Effector memory CD4-positive, alpha-beta T cell (primary cell): ENCODE measurements at places on chromosomes 2 and 18.
A peak's percentile ranks its signal among the peaks of the same experiment; 100 is the strongest.

DNA sequence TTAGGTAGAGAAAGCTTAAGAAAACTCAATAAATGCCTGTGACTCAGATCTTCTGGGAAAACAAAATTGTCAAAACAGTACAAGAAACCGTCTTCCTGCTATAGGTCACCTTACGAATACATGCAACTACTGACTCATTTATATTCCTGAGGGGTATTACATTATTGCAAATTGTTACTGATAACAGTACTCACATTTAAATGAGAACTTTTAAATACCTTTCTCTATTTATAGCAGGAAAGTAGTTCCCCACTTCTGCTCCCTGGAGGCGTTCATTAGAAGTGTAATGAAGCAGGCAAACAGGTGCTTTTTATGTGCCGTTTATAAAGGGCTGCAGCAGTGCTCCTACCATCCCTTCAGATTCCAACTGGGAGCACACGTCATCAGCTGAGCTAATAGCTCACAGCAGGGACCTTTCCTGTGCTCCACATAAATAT lies 65.1 kb upstream of the RPRM start:
- H3K36me3 ChIP-seq: no peaks in the 10 kb centered on the region
- DNase-seq: no peak
- no peaks in the 10 kb centered on the region for H3K27me3 ChIP-seq
- no peaks in the 10 kb centered on the region for H3K4me1 ChIP-seq
- no peak overlapping the region for H3K4me3 ChIP-seq

- no peak for DNase-seq
- no peaks in the 10 kb centered on the region for H3K36me3 ChIP-seq
- no peaks in the 10 kb centered on the region for H3K27me3 ChIP-seq
Observed at GRCh38 chr2:39223909-39224308, 19.9 kb downstream of the CDKL4 start.

- no peak overlapping the region for H3K27ac ChIP-seq
- H3K4me1 ChIP-seq: peaks cover 18% of the 10 kb centered on the region
- no peak overlapping the region for H3K4me3 ChIP-seq
- no peaks in the 10 kb centered on the region for H3K36me3 ChIP-seq
- DNase-seq: peak; percentile 14
Observed at GRCh38 chr2:29923110-29923721, 1.8 kb upstream of the ALK start.

GRCh38 chr18:9659499-9660375 lies 45.4 kb upstream of the PPP4R1 start:
- H3K27ac ChIP-seq: no peak overlapping the region
- no peak overlapping the region for H3K4me3 ChIP-seq
- H3K4me1 ChIP-seq: no peaks in the 10 kb centered on the region
- H3K36me3 ChIP-seq: no peaks in the 10 kb centered on the region

GRCh38 chr2:173442542-173442941 lies 87.9 kb downstream of the CDCA7 start:
- H3K27me3 ChIP-seq: no peaks in the 10 kb centered on the region
- H3K27ac ChIP-seq: no peak overlapping the region
- no peaks in the 10 kb centered on the region for H3K36me3 ChIP-seq
- no peaks in the 10 kb centered on the region for H3K4me1 ChIP-seq

DNA sequence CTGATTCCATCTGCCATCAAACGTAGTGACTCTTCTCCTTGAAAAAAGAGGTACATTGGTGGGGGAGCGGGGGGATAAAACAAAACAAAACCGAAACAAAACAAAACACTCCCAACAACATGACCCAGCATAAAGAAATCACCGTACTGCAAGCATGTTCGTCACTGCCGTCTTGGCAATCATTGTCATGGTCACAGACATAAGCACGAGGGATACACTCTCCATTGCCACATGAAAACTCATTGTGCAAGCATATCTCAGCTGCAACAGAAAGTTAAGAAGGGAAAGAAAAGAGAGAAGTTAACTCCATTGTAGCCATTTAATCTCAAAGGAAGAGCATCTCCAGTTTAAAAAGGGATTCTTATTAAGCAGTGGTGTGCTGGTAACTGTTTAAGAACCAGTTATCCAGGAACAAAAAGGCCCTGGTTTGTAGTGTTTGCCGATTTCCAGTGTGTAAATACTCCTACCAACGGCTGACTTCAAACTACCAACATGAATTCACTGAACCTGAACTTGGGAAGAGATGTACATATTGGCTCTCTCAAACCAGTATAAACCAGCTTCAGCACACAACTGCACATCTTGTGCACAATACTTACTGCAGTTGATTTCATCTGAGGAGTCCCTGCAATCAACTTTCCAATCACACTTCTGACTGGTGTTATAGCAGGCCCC lies 68.2 kb downstream of the LRP2 start:
- H3K4me3 ChIP-seq: no peak overlapping the region
- no peak overlapping the region for H3K27ac ChIP-seq
- no peaks in the 10 kb centered on the region for H3K4me1 ChIP-seq

GRCh38 chr18:76984193-76985155 lies 148.1 kb downstream of the MBP start:
- no peak for DNase-seq
- H3K4me1 ChIP-seq: peaks cover 4% of the 10 kb centered on the region
- H3K36me3 ChIP-seq: no peaks in the 10 kb centered on the region
- H3K4me3 ChIP-seq: no peak overlapping the region

DNA sequence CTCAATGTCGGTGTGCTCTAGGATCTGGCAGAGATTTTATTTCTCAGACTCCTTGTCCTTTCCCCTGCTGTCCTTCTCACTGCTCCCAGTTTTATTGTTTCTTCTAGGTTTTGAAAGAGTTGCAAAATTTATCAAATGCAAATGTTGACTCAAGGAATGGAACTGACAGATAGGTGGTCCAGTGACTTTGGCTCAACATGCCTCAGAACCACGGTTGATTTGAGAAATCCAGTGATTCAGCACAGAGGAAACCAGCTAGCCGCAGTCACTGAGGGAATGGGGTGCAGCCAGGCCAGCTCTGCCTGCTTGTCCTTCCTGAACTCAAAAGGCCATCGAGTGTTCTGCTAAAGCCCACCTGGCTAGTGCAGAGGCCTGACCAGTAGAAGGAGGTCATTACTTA lies 125.7 kb upstream of the LYPD6 start:
- no peaks in the 10 kb centered on the region for H3K27me3 ChIP-seq
- no peak for DNase-seq
- H3K4me1 ChIP-seq: no peaks in the 10 kb centered on the region
- no peak overlapping the region for H3K4me3 ChIP-seq
- H3K36me3 ChIP-seq: no peaks in the 10 kb centered on the region

GRCh38 chr18:44130376-44130942 lies 550.2 kb upstream of the SETBP1 start:
- no peaks in the 10 kb centered on the region for H3K27me3 ChIP-seq
- no peak overlapping the region for H3K27ac ChIP-seq
- no peaks in the 10 kb centered on the region for H3K4me1 ChIP-seq
- H3K4me3 ChIP-seq: no peak overlapping the region
- no peak for DNase-seq

DNA sequence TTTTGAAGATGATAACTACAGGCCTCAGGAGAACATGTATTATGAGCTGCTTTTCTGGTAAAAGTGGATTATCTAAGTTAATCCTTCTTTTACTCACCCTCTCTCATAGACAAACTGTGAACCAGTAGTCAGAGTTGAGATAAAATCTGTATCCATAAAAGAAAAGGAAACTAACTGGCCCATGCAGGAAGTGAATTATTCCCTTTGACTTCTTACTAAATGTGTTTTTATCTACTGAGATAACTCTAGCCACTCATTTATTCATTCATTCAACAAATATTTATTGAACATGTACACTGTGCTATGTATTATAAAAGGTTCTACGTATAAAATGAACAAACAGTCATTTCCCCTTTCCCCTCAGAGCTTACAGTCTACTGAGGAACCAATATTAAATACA lies 10.0 kb downstream of the WDR35 start:
- no peak overlapping the region for H3K4me3 ChIP-seq
- H3K27me3 ChIP-seq: no peaks in the 10 kb centered on the region
- no peaks in the 10 kb centered on the region for H3K36me3 ChIP-seq
- DNase-seq: no peak
- no peaks in the 10 kb centered on the region for H3K4me1 ChIP-seq

DNA sequence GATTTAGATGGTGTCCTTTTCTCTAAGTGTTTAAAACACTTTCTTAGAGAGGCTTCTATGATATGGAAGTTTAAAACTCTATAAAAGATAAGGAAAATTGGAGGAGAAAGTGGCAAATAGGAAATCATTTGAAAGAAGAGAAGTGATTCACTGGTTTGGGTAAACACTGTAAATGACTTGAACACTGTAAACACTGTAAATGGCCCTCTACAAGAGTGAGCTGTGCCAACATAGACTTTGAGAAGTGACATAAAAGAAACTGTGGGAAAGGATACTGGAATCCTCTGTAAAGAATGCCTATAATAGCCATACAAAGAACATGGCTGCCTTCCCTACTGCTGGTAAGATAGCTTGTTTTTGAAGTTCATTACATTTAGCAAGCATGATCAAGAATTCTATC lies 210.9 kb upstream of the SIX3 start:
- no peak overlapping the region for H3K27ac ChIP-seq
- no peak for DNase-seq
- no peaks in the 10 kb centered on the region for H3K4me1 ChIP-seq
- no peaks in the 10 kb centered on the region for H3K27me3 ChIP-seq
- H3K4me3 ChIP-seq: no peak overlapping the region

- no peak overlapping the region for H3K4me3 ChIP-seq
- H3K4me1 ChIP-seq: no peaks in the 10 kb centered on the region
- DNase-seq: no peak
- no peak overlapping the region for H3K27ac ChIP-seq
Observed at GRCh38 chr2:40488101-40488601, 36.3 kb upstream of the SLC8A1 start.

- H3K36me3 ChIP-seq: no peaks in the 10 kb centered on the region
- peak overlapping the region; percentile 72 for H3K4me3 ChIP-seq
- H3K27ac ChIP-seq: peak overlapping the region; percentile 75
- H3K4me1 ChIP-seq: peaks cover 8% of the 10 kb centered on the region
Observed at GRCh38 chr2:71226096-71226964, 573 bp downstream of the PAIP2B start.

DNA sequence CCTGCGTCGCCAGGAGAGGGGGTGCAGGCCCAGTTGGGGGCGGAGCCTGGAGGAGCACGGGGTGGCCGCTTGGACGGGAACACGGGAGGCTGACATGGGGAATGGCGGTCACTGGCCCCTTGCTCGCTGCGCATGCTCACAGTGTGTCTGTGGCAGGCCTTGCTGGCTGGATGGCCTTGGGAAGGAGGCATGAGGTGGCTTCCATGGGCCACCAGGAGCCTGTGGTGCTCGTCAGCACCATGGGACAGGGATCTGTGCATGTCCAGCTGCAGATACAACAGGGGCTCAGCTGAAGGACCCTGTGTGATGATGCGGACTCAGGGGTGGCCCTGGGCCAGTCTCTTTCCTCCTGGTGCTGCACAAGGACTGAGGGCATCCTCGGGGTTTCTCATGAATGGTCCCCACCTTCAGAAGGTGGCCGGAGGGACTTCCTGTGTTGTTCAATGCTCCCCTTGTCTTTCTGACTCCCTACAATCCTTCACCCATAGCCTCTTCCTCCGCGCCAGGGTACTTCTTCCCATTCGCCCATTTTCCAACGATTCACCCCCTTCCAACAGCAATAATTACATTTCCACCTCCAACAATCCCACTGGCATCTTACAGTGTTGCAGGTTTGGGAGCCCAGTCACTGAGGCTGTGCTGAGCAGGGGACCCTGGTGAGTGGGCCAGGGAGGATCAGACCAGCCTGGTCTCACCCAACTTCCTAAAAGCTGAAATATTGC lies 3.4 kb upstream of the SP140L start:
- no peaks in the 10 kb centered on the region for H3K27me3 ChIP-seq
- no peak for DNase-seq
- H3K4me1 ChIP-seq: peaks cover 36% of the 10 kb centered on the region
- H3K36me3 ChIP-seq: no peaks in the 10 kb centered on the region
- H3K4me3 ChIP-seq: no peak overlapping the region
- H3K27ac ChIP-seq: no peak overlapping the region

GRCh38 chr2:26945991-26946750 lies 24.3 kb upstream of the MAPRE3 start:
- no peak overlapping the region for H3K27ac ChIP-seq
- H3K4me1 ChIP-seq: no peaks in the 10 kb centered on the region
- no peak for DNase-seq
- no peaks in the 10 kb centered on the region for H3K36me3 ChIP-seq
- H3K4me3 ChIP-seq: no peak overlapping the region
- H3K27me3 ChIP-seq: no peaks in the 10 kb centered on the region

DNA sequence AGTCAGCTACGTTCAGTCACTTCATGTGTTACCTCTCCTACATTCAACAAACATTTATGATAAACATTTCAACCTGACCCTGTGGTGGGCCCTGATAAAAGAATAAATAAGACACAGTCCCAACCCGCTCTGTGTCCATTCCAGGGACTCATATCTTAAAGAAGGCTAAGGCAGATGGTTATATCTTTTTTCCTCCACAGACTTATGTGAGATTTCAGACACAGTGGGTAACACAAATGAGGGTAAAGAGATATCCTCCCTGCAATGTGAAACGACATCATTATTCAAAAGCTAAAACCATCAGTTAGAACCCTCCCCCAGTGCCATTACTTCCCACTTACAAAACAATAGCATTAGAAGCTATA lies 11.1 kb upstream of the HNRNPLL start:
- no peaks in the 10 kb centered on the region for H3K36me3 ChIP-seq
- no peaks in the 10 kb centered on the region for H3K27me3 ChIP-seq
- peaks cover 4% of the 10 kb centered on the region for H3K4me1 ChIP-seq
- DNase-seq: no peak
- no peak overlapping the region for H3K27ac ChIP-seq
